ENCODE measurements at places on chromosomes 12 and 14.

DNA sequence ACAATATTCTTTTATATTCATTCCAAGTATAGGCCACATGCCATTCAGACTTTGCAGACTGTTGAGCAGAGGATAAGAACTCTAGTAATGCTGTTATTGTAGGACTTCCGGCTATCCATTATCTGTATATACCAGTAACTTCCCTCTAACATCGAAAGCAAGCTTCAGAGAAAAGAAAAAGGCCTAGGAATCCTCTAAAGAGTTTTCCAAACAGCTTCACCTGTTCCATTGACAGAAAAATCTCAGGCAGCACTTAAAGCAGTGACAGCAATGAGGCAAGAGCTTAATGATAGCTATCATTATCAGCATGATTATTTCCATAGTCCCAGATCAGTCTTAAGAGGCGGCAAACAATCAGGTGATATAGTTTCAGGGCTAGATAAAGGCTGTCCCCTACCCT is 1.8 kb downstream of the CPNE8 start:
- DNase-seq = no peak

DNA sequence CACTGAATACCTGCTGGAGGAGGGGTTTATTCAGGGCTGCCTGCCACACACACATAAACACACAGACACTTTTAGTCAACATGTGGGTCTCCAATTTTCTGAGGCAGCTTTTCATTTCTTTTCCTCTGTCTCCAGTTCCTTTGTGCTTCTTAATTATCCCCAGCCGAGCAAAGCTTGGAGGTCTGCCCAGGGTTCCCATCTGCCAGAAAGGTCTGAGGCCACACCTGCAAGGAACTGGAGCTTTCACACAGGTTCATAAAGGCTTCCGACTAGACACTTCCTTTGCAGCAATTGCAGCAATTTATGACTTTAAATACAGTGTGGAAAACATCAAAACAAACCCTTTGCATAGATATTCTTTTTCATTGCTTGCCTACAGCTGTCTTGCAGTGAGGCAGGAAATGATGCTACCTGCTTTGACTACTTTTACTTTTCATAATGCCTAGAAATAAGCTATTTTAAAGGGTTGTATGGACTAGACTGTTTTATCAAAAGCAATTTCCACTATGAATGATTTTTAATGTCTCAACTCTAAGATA is 1318.9 kb downstream of the AACS start:
- no peak for DNase-seq

- DNase-seq = no peak
Observed at GRCh38 chr14:73995977-73996378, 23.1 kb downstream of the ENTPD5 start.

DNA sequence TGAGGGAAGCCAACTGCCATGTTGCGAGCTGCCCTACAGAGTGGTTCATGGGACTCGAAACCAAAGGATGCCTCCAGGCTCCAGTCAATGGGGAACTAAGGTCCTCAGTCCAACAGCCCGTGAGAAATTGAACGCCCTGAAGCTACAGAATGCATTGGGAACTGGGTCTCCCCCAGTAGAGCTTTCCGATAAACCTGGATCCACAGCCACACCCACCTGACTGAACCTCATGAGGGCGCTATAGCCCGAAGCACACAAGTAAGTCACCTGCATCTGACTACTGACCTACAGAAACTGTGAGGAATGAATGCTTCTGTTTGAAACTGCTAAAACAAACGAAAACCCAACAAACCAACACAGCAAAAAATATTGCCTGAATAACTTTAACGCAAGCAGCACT is 1297.7 kb downstream of the AACS start:
- DNase-seq = no peak

DNA sequence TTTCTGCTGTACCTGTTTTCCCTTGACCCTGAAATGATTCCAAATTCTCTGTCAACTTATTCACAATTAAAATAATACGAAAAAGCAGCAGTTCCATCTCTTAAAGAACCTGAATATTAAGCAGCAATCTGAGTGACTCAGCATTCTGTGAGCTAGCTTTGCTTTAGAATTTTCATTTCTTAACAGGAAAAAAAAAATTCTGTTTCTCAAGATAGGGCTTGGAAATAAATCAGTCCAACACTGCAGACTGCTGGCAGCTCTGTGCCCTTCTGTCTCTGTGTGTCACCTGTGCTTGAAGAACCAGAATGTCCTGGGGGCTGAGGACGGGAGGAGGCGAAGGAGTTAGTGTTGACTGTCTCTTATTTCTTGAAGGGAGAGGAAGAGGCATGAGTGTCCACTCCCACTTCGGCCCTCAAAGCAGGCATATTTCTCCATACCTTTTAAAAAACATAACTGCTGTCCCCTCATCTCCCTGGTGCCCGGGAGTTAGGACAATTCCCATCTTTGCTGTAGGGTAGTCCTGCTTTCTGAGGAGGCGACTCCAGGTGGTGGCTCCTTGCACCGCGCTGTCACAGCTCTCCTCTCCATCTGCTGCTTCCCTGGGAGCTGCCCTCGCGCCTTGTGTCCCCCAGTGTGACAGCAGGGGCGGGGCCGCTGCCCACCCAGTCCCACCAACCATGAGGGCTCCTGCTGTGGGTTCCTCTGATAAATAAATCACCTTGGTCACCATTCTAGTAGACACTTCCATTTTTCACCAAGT is 203.1 kb downstream of the CALM1 start:
- no peak for DNase-seq

Measured in NCI-H2227 treated with DMSO at 0.1 percent for 48 hours (cell line).